Right ventricle myocardium inferior (tissue), 1 donor: ENCODE measurements at places on chromosomes 1 and 21. TPM values are rescaled to one million over a fixed set of nuclear protein-coding genes. Genes with fewer than 3 reads are reported as not detected.

Gene KCNA3
- 0.38 TPM for total RNA-seq

Gene TAS1R1
- not detected for total RNA-seq

Gene NKAIN1
- 0.14 TPM for total RNA-seq

Gene CATSPERE
- 0.54 TPM for total RNA-seq

Gene PPFIA4
- 22.2 TPM for total RNA-seq

Gene OR2G6
- not detected for total RNA-seq

Gene NTMT2
- 5.3 TPM for total RNA-seq

Gene RGS4
- 0.92 TPM for total RNA-seq

Gene C1orf87
- total RNA-seq = not detected

Gene LCE6A
- total RNA-seq = not detected

DNA sequence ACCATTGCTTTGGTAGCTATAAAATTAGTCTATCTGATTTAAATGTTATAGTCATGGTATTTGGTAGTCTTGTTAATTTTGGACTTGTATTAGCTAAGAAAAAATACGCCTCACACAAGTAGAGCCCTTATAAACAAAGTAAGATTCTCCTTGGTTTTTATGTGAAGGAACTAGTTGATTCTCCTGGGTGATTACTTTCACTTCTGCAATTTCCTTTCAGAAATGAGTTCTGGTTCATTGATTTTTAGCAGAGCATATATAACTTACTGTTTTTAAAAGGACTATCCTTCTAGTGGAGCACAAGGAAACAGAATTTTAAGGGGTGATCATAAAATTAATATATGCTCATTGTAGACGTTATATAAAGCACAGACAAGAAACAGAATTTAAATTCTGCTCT is 120.1 kb downstream of the BACH1 start:
- no peak for DNase-seq

GRCh38 chr1:66931590-66931989 is 6.8 kb downstream of the MIER1 start:
- DNase-seq = no peak

DNA sequence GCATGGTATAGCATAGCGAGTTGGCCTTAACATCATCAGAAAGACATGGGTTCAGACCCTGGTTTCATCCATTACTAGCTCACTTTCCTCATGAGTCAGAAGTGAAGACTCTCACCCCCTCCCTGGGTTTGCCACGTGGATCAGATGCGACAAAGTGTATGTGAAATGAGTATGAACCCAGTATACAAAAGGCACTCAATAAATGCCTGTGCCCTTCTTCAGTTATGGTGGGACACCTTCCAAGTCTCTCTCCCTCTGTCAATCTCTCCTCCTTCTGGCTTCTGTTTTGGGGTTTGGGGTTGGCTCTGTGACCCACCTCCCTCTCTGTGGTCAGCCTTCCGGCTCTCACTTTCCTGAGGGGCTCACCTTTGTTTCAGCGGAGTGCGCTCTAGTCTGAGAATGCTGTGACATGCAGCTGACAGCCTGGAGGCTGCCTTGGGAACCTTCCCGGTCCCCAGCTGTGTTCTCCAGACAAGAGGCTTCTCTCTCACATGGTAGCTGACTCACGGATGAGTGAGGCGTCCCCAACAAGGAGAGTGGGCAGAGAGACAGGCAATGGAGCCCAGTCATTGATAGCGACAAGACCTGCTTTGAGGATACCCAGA is 155.0 kb upstream of the EDN2 start:
- no peak for DNase-seq

GRCh38 chr1:214967865-214968575 is 114.5 kb upstream of the KCNK2 start:
- DNase-seq = no peak

GRCh38 chr1:20588634-20589225 is at the start of gene CDA:
CDA (plus strand) TSS chr1:20589097; CDS start chr1:20589130, 33 bp downstream.
- DNase-seq = peak; percentile 72

- no peak for DNase-seq
Measured at GRCh38 chr1:107941531-107941930, 23.4 kb downstream of the VAV3 start.

- DNase-seq = no peak
Measured at GRCh38 chr1:151902858-151903257, 6.5 kb downstream of the THEM4 start.

DNA sequence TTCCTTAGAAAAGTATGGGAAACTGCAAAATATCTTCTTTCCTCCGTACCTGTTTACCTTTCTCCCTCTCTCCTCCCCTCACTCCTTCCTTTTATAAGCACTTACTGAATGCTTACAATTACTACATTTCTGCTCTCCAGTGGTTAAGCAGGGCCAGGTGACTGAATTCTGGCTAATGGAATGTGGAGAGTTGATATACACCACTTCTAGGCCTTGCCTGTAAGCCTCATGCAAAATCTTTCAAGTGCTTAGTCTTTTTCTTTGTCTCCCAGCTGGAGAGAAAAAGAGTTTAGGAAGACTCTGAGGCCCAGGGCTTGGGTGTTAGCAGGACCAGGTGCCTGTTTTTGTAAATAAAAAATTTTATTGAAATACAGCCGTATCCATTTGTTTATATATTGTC is 77.7 kb upstream of the CACNA1E start:
- DNase-seq = no peak

DNA sequence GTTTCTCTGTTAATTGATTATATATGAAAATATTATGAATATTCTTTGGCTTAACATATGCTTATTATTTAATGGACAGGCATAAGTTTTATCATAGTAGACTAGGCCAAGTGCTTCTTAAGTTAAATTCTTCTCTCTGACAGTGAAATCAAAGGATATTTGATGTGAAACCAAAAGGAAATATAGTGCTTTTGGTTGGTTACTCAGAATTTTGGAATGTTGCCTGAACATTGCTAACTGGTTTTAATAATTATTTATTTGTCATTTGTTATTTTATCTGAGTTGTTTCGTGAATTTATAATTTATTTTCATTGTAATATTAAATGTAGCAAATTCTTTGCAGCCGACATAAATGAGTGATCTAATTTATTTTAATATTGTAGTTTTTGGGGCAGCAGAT is 18.3 kb downstream of the HOOK1 start:
- no peak for DNase-seq

- peak; percentile 82 for DNase-seq
Measured at GRCh38 chr1:21034725-21035628, 141.7 kb downstream of the EIF4G3 start.

DNA sequence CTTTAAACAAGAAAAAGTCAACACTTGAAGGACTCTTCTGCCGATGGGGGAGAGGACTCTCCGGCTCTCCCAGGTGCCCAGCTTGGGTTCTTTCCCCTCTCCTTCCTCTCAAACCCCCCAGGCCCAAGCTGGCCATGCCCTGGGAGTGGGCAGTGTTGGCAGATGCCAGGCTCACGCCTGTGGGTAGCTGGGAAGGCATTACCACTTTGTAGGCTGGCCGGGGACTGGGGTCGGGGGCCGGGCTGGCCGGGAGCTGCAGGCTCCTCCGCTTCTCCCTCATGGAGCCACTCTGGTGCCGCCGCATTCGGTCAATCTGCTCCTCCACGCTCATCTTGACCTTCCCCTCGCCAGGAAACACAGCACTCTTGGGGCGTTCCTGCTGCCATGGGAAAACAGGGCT is 16.4 kb upstream of the GOLT1A start:
- DNase-seq = no peak

- no peak for DNase-seq
Measured at GRCh38 chr1:162360237-162360873, 16.3 kb downstream of the SPATA46 start.

- DNase-seq = no peak
Measured at GRCh38 chr1:234413990-234414389, 40.7 kb downstream of the COA6 start.

DNA sequence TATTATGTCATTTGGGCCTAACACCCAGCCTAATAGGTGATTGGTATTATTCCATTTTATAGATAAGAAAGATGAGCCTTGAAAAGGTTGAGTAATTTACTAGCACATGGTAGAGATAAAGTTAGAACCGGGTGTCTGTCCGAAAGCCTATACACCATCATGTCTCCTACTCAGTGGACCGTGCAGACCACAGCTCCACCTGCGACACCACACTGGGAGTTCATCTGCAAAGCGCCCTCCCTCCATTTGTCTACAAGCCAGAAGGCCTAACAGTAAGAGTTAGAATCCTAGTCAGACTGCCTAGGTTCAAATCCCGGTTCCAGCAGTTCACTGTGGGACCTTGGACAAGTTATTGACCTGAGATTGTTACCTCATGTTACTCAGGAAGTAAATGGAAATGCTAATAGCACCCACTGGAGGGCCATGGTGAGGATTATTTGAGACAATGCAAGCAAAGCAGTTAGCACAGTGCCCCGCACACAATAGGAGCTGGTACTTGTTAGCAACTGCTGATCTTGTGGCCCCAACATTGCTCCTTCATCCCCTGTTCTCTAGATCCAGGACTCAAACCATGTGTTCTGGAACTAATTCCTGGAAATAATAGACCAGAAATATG is 20.5 kb downstream of the ARMH1 start:
- no peak for DNase-seq

- no peak for DNase-seq
Measured at GRCh38 chr1:233090746-233091494, 140.5 kb downstream of the NTPCR start.

- no peak for DNase-seq
Measured at GRCh38 chr1:198563583-198563982, 23.1 kb upstream of the ATP6V1G3 start.

GRCh38 chr1:169326261-169326955 is 41.2 kb downstream of the NME7 start:
- DNase-seq = no peak

GRCh38 chr21:30434033-30434631 is 4.1 kb downstream of the KRTAP13-4 start:
- DNase-seq = no peak

- DNase-seq = no peak
Measured at GRCh38 chr1:6145396-6145750, 34.7 kb downstream of the CHD5 start.

GRCh38 chr1:58966917-58967740 is 183.3 kb upstream of the JUN start:
- DNase-seq = no peak

GRCh38 chr1:54408147-54409066 is 2.2 kb upstream of the SSBP3 start:
- no peak for DNase-seq
